HepG2 (cell line): ENCODE measurements at places on chromosomes 7 and 10. TPM values are rescaled to one million over a fixed set of nuclear protein-coding genes. Genes with fewer than 3 reads are reported as not detected.

GRCh38 chr7:17097668-17098297 lies 200.7 kb upstream of the AHR start:
- H3K4me3 ChIP-seq: no peak overlapping the region
- DNase-seq: no peak
- H3K27me3 ChIP-seq: no peaks in the 10 kb centered on the region
- H3K27ac ChIP-seq: no peak overlapping the region
- H3K36me3 ChIP-seq: no peaks in the 10 kb centered on the region

DNA sequence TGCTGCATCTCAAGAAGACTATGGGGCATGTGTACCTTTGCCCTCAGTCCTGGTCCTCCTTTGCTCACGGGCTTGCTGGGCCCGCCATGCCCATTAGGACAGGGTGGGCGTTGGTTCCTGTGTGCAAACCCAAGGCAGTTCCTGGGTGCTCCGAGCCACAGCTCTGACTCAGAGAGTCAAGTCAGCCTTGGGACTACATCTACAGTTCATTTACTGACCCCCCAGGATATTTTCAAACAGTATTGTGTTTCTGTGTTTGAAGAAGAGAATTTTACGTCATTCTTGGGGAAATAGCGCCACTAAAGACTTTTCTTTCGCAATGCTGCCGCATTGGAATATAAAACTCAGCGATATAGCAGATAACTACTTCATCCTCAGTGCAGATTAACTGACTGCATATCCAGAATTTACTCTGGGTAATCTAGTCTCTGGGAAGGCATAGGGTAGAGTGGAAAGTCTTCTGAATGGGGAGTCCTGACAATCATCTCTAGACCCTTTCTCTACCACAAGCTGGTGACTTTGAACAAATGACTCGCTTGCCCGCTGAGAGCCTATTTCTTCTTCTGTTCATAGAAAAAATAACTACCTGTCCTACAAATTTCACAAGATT lies 638.9 kb upstream of the FZD8 start:
- H3K4me1 ChIP-seq: no peaks in the 10 kb centered on the region
- no peak for DNase-seq
- H3K36me3 ChIP-seq: no peaks in the 10 kb centered on the region
- H3K4me3 ChIP-seq: no peak overlapping the region

- H3K27ac ChIP-seq: no peak overlapping the region
- no peak for DNase-seq
- H3K4me1 ChIP-seq: no peaks in the 10 kb centered on the region
- H3K36me3 ChIP-seq: no peaks in the 10 kb centered on the region
- peaks cover 62% of the 10 kb centered on the region for H3K27me3 ChIP-seq
- H3K4me3 ChIP-seq: no peak overlapping the region
These were observed 134.0 kb downstream of the PAXIP1 start for GRCh38 chr7:154868921-154869320.

DNA sequence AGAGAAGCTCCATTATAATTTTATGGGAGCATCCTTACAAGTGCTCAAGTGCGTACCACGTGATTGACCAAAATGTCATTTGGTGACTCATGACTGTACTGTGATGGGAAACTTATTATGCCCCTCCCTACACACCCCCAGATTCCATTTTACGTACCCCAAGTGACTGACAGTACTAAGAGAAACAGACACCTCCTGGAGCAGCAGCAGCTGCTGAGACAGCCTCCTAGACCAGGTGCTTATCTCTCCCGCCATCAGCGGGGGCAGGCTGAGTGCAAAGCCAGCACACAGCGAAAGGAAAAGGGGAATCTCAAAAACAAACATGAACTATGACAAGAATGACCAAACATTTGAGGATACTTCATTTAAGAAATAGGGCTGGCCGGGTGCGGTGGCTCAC lies 4.2 kb upstream of the ADAM12 start:
- no peak overlapping the region for H3K27ac ChIP-seq
- H3K4me1 ChIP-seq: no peaks in the 10 kb centered on the region
- peaks cover 15% of the 10 kb centered on the region; the same call in 1 of the 3 replicates for H3K27me3 ChIP-seq
- no peak for DNase-seq

GRCh38 chr10:10020945-10021344 lies 996.7 kb upstream of the CELF2 start:
- DNase-seq: no peak
- no peaks in the 10 kb centered on the region for H3K27me3 ChIP-seq
- H3K4me3 ChIP-seq: no peak overlapping the region
- H3K4me1 ChIP-seq: no peaks in the 10 kb centered on the region

- no peak for DNase-seq
- no peak overlapping the region for H3K4me3 ChIP-seq
- no peaks in the 10 kb centered on the region for H3K36me3 ChIP-seq
These were observed 66.5 kb upstream of the ADRB1 start for GRCh38 chr10:113977174-113977573.

GRCh38 chr10:123517426-123517825 lies 148.7 kb upstream of the GPR26 start:
- H3K27ac ChIP-seq: no peak overlapping the region
- no peak overlapping the region for H3K4me3 ChIP-seq
- H3K27me3 ChIP-seq: no peaks in the 10 kb centered on the region; the same call in 1 of the 2 replicates
- H3K4me1 ChIP-seq: no peaks in the 10 kb centered on the region

- H3K4me3 ChIP-seq: no peak overlapping the region
- no peaks in the 10 kb centered on the region for H3K27me3 ChIP-seq
- H3K27ac ChIP-seq: no peak overlapping the region
- H3K36me3 ChIP-seq: no peaks in the 10 kb centered on the region
These were observed 934 bp downstream of the PRTFDC1 start for GRCh38 chr10:24951201-24952142.

DNA sequence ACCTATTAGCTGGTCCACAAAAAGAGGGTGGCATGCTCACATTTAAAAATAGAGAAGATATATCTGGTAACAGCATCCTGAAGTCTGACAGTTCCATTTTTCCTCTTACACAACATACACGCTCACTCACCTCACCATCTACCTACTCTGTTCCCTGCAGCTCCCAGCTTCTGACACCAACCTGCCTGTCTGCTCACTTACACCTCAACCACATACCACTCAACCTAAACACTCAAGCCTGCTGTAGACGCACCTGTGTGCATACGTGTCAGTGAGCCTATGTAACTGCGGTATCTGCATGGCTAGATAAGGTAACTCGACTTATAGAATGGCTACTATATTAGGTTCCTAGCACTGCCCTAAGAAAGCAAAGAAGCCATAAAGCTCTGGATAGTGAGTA lies 174.9 kb downstream of the DGKI start:
- no peak overlapping the region for H3K27ac ChIP-seq
- no peak for DNase-seq
- no peak overlapping the region for H3K4me3 ChIP-seq
- H3K4me1 ChIP-seq: no peaks in the 10 kb centered on the region
- H3K36me3 ChIP-seq: no peaks in the 10 kb centered on the region

ERVW-1 gene
- total RNA-seq: not detected in 2 replicates

- H3K36me3 ChIP-seq: peaks cover 3% of the 10 kb centered on the region; the same call in 1 of the 2 replicates
- H3K27ac ChIP-seq: no peak overlapping the region
- H3K4me3 ChIP-seq: no peak overlapping the region
- no peaks in the 10 kb centered on the region for H3K27me3 ChIP-seq
These were observed 52.8 kb downstream of the DLG5 start for GRCh38 chr10:77873536-77874380.

DNA sequence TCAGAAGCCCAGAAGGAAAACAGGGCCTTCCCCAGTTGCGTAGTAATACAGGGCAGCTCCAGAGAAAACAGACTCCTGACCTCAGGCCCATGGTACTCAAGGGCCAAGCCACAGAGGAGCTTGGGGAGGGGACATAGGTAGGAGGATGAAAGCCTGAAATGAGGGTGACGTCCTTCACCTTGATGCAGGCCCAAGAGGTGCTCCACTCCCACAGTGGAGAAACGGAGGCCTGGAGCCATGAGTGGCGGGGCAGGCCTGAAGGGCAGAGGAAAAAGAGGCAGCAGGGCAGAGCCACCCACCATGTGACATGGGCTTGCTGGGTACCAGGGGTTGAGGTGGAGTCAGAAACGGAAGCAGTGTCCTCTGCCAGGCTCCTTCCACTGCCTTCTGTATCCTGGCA lies 83.0 kb downstream of the C10orf105 start:
- no peak for DNase-seq
- peaks cover 66% of the 10 kb centered on the region for H3K4me1 ChIP-seq
- no peak overlapping the region for H3K4me3 ChIP-seq
- H3K36me3 ChIP-seq: no peaks in the 10 kb centered on the region

NKX2-3 gene
- not detected in 2 replicates for total RNA-seq

SORCS1 gene
- total RNA-seq: not detected in 2 replicates
